ENCODE measurements at places on chromosomes 2 and 18. TPM values are rescaled to one million over a fixed set of nuclear protein-coding genes. Genes with fewer than 3 reads are reported as not detected.

The NFU1 gene
- 36.5 TPM for total RNA-seq

The STPG4 gene
- not detected for total RNA-seq

The EFHD1 gene
- total RNA-seq = not detected

DNA sequence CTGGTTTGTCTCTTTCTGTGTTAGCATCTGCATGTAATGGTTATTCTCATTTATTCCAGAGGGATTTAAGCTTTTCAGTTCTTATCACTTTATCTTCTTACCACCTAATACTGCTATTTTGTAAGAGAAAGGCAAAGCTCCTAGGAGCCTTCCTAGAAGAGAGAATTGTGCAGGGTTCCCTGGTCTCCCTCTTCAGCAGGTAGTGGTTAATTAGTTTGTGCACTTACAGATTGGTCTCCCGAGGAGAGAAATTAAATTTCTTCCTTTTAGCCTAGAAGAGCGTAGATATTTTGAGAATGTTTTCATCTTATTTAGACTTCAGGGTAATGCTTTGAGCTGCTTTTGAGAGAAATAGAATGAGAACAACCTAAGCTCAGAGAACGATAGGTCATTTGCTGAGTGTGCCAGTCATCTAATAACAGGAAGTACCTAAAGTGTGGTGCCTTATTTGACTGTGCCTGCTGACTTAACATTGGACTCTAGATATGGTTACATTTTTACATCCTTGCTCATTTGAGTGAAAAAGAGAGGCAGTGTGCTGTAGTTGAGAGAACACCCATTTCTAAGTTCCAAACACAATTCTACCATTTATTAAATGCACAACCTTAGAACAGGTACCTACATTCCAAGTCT, 651.4 kb downstream of the STK39 start:
- DNase-seq = no peak

GRCh38 chr18:37662099-37662498, 96.5 kb upstream of the CELF4 start:
- DNase-seq = no peak

GRCh38 chr2:136116151-136116812, 1.7 kb downstream of the CXCR4 start:
- DNase-seq = no peak

DNA sequence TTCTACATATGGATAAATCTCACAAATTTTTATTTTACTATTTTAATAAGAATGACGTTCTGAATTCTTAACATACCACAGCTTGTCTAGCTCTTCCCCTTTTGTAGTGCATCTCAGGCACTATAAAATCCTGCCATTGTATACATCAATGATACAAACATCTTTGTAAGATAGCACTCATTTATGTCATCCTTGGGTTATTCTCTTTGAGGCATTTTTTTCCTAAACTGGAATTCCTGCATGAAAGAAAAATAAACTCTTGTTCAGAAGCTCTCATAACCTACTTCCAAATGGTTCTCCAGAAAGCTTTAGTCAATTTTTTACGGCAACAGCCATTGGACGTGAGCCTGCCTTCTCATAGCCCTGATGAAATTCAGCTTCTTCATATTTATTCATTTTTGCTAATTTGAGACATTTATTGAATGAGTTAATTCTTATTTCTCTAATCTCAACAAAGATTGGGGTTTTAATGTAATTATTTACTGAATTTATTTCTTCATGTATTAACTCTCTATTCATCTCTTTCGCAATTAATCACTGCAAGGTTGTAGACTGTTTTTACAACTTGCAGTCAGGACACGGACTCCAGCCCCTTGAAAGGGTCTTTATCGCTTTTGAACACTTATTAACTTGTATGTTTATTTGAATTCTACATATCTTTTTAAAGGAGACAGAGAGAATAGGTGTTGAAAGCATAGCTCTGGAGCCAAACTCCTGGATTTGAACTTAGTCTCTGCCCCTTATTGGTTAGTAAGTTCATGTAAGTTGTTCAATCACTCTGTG, 57.6 kb upstream of the PARD3B start:
- DNase-seq = no peak

- no peak for DNase-seq
Observed at GRCh38 chr2:126645211-126645618, 10.7 kb upstream of the GYPC start.

DNA sequence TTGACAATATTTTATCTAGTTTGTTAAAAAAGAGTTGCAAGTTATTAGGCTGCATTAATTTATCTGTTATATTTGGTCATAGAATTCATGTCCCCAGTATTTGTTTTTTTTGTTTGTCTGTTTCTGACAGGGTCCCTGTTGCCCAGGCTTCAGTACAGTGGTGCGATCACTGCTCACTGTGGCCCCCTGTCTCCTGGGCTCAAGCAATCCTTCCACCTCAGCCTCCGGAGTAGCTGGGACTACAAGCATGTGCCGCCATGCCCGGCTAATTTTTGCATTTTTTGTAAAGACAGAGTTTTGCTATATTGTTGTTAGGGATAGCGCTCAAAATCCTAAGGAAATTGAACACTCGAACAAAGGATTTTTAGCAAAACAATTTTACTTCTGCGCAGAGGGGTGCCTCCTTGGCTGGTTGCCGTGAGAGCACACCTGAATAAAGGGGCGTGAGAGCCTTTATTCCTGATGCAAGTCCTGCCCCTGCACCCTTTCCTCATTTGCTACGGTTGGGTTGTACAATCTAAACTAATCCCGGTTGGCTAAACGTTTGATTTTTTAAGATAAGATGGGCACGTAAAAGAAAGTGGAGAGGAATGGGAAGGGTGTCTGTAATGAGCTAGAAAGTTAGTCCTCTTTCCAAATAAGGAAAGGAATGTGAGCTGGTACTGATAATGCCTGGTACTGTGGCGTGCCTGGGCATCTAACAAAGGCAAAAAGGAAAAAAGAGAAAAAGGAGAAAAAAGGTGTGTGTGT, 65.5 kb downstream of the COMMD1 start:
- DNase-seq = no peak

DNA sequence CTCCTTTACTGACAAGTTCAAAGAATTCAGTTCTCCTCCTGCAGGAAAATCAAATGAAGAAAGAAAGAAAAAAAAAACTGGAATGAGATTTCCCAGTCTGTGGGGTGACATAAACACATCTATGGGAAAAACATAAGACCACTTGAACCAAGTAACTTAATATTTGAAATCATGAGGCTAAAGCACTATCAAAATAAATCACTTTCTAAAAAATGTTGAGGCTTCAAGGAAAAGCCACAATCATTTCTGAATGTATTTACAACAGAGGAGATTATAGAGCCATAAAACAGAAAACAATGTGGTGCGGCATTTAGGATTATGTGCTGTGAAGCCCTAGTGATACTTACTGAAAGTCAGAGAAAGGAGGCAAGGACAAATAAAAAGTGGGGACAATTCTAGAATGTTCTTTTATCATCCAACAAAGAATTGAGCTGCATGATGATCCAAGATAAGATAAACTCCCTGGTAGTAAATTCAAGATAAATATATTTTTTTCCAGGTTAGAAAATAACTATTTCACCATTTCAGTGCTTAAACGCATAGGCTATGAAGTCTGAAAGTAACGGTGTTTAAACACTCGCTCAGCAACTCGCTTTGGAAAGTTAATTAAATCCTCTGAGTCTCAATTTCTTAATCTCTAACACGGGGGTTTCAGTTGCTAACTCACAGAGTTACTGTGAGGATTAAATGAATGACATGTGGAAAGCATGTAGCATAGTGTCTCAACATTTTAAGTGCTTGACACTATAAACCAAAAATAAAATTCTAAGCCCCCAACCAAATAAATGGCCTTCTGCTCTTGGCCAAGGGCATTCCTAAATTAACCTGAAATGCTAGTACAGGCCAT, 288.5 kb downstream of the AGPS start:
- DNase-seq = no peak
